ENCODE measurements at places on chromosomes 13 and 19. TPM values are rescaled to one million over a fixed set of nuclear protein-coding genes. Genes with fewer than 3 reads are reported as not detected.

The ZNF486 gene
- total RNA-seq: 21.3 TPM

The SMG9 gene
- total RNA-seq: 34.0 TPM

The CEACAM20 gene
- total RNA-seq: not detected

The TBCB gene
- 153 TPM for total RNA-seq

The MATK gene
- total RNA-seq: 21.5 TPM

The TMPRSS9 gene
- 0.33 TPM for total RNA-seq

The APC2 gene
- 3.7 TPM for total RNA-seq

The ETV2 gene
- 0.88 TPM for total RNA-seq

The ZNF574 gene
- total RNA-seq: 27.0 TPM

The SEMA6B gene
- 56.7 TPM for total RNA-seq

GRCh38 chr13:109271555-109272541 is 514.5 kb downstream of the IRS2 start:
- no peak overlapping the region for H3K27ac ChIP-seq
- H3K4me1 ChIP-seq: peaks cover 7% of the 10 kb centered on the region
- H3K4me3 ChIP-seq: no peak overlapping the region

DNA sequence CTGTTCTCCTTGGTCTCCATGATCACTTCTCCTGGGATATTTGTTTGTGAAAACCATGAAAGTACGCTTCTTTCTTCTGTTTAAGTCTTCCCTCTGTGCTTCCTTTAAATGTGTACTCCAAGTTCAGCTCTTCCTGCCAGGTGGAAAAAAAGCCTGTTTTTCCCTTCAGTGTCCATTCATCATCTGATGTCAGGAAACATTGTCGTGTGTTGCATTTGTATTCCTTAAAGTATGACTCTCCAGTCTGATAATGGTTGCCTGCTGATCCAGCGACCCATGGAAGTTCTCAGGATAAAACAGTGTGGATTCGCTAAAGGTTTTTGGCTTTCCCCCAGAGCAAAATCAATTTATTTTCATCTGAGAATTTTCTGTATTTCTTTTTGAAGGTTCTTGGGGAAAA is 22.3 kb downstream of the SACS start:
- H3K27ac ChIP-seq: no peak overlapping the region
- no peak for DNase-seq
- no peaks in the 10 kb centered on the region for H3K27me3 ChIP-seq
- H3K4me1 ChIP-seq: no peaks in the 10 kb centered on the region
- no peaks in the 10 kb centered on the region for H3K36me3 ChIP-seq

DNA sequence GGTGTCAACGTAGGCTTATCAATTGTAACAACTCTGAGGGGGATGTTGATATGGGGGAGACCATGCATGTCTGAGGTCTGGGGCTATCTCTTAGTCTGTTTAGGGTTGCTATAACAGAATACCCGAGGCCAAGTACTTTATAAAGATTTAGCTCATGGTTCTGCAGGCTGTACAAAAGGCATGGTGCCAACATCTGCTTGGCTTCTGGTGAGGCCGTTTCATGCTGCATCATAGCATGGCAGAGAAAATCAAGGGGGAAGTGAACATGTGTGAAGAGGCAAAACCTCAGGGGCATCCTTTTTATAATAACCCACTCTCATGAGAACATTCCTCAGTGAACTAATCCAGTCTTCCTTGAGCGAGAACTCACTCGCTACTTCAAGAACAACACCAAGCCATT is 353.8 kb downstream of the ENOX1 start:
- H3K4me3 ChIP-seq: no peak overlapping the region
- H3K4me1 ChIP-seq: peaks cover 7% of the 10 kb centered on the region
- no peak overlapping the region for H3K27ac ChIP-seq
- no peaks in the 10 kb centered on the region for H3K27me3 ChIP-seq
- DNase-seq: no peak
- H3K36me3 ChIP-seq: no peaks in the 10 kb centered on the region

DNA sequence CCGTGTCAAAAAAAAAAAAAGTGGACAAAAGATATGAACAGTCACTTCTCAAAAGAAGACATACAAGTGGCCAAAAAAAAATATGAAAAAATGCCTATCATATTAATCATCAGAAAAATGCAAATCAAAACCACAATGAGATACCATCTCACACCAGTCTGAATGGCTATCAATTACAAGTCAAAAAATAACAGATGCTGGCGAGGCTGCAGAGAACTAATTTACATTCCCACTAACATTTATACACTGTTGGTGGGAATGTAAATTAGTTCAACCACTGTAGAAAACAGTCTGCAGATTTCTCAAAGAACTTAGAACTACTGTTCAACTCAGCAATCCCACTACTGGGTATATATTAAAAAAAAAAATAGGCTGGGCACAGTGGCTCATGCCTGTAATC is 26.5 kb upstream of the FOXO1 start:
- H3K27ac ChIP-seq: no peak overlapping the region
- no peak overlapping the region for H3K4me3 ChIP-seq
- no peaks in the 10 kb centered on the region for H3K4me1 ChIP-seq
- no peaks in the 10 kb centered on the region for H3K36me3 ChIP-seq

DNA sequence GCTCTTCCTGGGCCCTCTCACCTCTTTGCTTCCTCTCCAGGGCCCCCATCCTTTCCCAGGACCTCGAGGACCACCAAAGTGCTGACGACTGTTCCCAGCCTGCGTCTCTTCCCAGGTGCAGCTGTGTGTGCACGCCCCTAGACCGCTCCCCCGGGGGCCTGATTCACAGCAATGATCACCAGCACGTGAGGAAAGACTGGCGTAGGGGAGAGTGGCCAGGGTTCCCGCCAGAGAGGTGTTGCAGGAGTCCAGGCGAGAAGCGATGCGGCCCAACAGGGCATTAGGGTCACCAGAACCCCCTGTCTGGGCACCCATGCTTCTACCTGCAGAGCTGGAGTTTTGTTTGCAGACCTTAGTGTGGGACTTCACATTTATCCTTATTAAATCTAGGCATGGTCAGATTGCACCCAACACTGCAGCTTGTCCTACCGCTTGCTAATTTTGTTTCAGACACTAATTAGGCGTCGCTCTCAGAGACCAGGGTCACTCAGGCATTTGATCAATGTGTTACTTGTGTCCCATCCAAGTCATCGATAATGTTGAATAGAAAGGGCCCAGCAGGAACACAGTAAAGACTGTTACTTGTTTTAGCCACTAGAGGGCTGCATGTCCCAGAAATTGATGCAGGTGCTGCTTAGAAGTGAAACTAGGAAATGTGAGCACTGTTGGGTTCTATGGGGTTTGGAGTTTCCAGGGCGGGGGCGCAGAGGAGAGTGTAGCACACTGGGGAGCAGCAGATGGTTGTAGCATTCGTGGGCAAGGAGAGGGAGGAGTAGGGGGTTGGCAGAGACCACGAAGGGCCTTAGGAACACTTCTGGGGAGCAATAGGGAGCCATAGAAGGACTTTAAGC is 53.2 kb downstream of the CDADC1 start:
- no peak overlapping the region for H3K4me3 ChIP-seq
- no peak overlapping the region for H3K27ac ChIP-seq
- no peaks in the 10 kb centered on the region for H3K27me3 ChIP-seq
- no peaks in the 10 kb centered on the region for H3K4me1 ChIP-seq
- no peaks in the 10 kb centered on the region for H3K36me3 ChIP-seq
- DNase-seq: no peak

- no peak for DNase-seq
- no peaks in the 10 kb centered on the region for H3K36me3 ChIP-seq
- H3K27me3 ChIP-seq: peaks cover 2% of the 10 kb centered on the region
- H3K27ac ChIP-seq: no peak overlapping the region
- H3K4me1 ChIP-seq: peaks cover 3% of the 10 kb centered on the region
- no peak overlapping the region for H3K4me3 ChIP-seq
These were observed 363.7 kb downstream of the LIG4 start for GRCh38 chr13:107851670-107852069.

DNA sequence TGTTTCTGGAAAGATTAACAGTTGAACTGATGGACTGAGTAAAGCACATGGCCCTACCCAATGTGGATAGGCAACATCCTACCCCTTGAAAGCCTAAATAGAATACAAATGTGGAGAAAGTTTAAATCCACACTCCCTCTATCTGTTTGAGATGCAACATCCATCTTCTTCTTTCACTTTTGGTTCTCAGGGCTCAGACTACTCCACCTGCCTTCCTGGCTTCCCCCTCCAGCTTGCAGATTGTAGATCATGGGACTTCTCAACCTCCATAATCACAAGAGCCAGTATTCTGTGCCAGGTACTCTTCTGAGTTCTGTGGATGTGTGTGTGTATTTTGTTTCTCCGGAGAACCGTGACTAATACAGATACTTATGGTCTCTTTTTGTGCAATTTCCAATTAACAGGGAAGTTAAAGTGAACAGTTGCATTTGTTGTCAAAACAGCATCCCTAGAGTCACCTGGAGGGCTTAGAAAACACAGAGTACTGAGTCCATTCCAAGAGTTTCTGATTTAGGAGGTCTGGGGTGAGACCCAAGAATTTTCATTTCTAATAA is 590.3 kb upstream of the MIR17HG start:
- H3K36me3 ChIP-seq: no peaks in the 10 kb centered on the region
- no peaks in the 10 kb centered on the region for H3K27me3 ChIP-seq
- DNase-seq: no peak
- no peak overlapping the region for H3K27ac ChIP-seq
- no peak overlapping the region for H3K4me3 ChIP-seq
- H3K4me1 ChIP-seq: no peaks in the 10 kb centered on the region

- no peaks in the 10 kb centered on the region for H3K36me3 ChIP-seq
- no peaks in the 10 kb centered on the region for H3K4me1 ChIP-seq
- H3K27me3 ChIP-seq: no peaks in the 10 kb centered on the region
- DNase-seq: no peak
- no peak overlapping the region for H3K27ac ChIP-seq
These were observed 13.6 kb upstream of the EPSTI1 start for GRCh38 chr13:43005460-43006236.

GRCh38 chr13:69921156-69921555 is 186.5 kb upstream of the ATXN8OS start:
- H3K36me3 ChIP-seq: no peaks in the 10 kb centered on the region
- no peak overlapping the region for H3K27ac ChIP-seq
- DNase-seq: no peak
- no peak overlapping the region for H3K4me3 ChIP-seq
- H3K4me1 ChIP-seq: no peaks in the 10 kb centered on the region

DNA sequence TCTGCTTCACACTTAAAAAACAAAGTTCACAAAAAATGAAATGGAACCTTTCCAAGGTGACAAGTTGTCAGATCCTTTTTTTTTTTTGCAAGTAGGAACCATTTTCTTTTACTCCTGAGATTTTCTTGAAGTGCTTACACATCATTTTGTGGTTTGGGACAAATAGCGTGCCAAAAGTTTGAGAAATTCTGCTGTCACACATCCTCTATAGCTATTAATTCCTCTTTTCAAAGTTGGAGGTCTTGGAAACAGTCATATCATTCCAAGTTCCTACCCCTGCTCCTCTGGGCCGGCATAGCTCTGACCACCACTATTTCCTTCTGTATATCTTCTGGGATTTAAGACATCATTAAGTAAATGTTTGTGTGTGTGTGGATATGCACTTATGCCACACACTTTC is 421.6 kb upstream of the SLC10A2 start:
- H3K27me3 ChIP-seq: no peaks in the 10 kb centered on the region
- no peak overlapping the region for H3K4me3 ChIP-seq
- no peaks in the 10 kb centered on the region for H3K36me3 ChIP-seq
- no peak for DNase-seq
- no peaks in the 10 kb centered on the region for H3K4me1 ChIP-seq

- no peak overlapping the region for H3K4me3 ChIP-seq
- H3K27ac ChIP-seq: no peak overlapping the region
- H3K4me1 ChIP-seq: no peaks in the 10 kb centered on the region
- H3K36me3 ChIP-seq: no peaks in the 10 kb centered on the region
- no peaks in the 10 kb centered on the region for H3K27me3 ChIP-seq
- no peak for DNase-seq
These were observed 6.2 kb downstream of the SETDB2 start for GRCh38 chr13:49450105-49450819.

All from H1 (cell line).